Adrenal gland (tissue), 19 donors: ENCODE measurements at places on chromosomes 6 and 20. TPM values are rescaled to one million over a fixed set of nuclear protein-coding genes. Genes with fewer than 3 reads are reported as not detected.

- no peak for DNase-seq
Observed at GRCh38 chr20:6295127-6295866, 172.5 kb upstream of the FERMT1 start.

- no peak for DNase-seq
Observed at GRCh38 chr6:149487316-149487715, 2.5 kb upstream of the ZC3H12D start.

GRCh38 chr20:36115925-36116324 is 38.6 kb upstream of the EPB41L1 start:
- DNase-seq: no peak

Gene SPAG4
- total RNA-seq: 11.5 TPM

DNA sequence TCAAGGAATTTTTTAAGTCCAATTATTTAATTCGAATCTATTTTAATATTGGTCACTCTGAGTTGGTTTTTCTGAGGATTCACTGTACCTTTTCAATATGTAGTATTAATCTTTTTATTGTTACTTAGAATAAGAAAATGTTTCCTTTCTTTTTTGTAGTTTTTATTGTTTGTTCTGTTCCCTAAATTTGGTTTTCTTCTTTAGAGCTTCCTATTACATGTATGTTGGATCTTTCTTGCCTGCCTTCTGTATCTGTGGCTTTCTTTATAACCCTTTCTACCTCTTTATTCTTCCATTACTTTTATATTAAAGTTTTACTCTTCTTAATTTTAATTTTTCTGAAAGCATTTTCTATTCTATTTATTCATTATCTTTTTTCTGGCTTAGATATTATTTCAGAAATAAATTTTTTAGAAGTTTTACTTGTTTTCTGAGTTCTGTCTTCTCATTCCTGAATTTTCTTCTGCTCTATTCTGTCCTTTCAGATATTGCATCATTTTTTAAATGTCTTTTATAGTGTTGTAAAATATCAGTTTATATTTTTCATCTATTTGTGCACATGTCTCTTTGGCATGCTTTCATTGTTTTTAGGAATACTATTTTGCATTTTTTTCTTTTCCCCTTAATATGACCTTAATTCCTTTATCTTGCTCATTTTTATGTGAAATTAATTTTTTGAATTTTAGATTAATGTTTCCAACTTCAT is 33.6 kb upstream of the UST start:
- DNase-seq: no peak

DNA sequence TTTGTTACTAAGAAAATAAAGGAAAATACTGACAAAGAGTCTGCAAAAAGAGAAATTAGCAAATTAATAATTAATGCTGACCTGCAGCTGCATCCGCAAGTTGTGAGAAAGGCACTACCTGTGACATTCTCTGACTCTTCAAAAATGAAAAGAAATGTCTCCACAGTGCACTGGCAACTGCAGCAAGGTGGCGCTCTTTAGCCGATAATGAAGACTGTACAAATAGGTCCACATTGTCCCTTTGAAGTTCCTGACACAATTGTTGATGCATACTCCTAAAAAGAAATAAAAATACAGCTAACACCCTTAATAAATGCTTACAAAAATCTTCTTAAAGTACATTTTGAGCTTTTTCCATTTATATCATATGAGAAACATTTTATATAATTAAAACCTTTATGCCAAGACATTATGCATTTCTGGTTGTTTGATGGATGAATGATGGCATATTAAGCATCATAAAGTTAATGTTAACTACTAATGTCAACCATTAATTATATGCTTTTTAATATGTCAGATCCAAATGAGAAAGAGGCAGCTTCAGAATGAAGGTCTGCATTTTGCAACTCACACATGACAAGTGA is 96.5 kb downstream of the MMS22L start:
- DNase-seq: peak; percentile 89

Gene SYCP2L
- 0.24 TPM for total RNA-seq

Gene SYNJ2
- total RNA-seq: 16.0 TPM
